Glutamatergic neuron (in vitro differentiated cells): ENCODE measurements at places on chromosomes 12 and 14. TPM values are rescaled to one million over a fixed set of nuclear protein-coding genes. Genes with fewer than 3 reads are reported as not detected.

GRCh38 chr12:69679119-69679518, 20.0 kb downstream of the BEST3 start:
- no peak for DNase-seq

GRCh38 chr14:74135426-74135825, 50.7 kb downstream of the LIN52 start:
- DNase-seq, result no peak

GRCh38 chr12:2637371-2637770, 157.4 kb upstream of the FKBP4 start:
- DNase-seq, result no peak

GRCh38 chr14:99231161-99231849, 40.7 kb downstream of the BCL11B start:
- DNase-seq, result no peak

GRCh38 chr14:78308079-78308478, 137.9 kb downstream of the NRXN3 start:
- DNase-seq, result no peak

GRCh38 chr12:6959058-6959804, 8.1 kb downstream of the PTPN6 start:
- no peak for DNase-seq

DNA sequence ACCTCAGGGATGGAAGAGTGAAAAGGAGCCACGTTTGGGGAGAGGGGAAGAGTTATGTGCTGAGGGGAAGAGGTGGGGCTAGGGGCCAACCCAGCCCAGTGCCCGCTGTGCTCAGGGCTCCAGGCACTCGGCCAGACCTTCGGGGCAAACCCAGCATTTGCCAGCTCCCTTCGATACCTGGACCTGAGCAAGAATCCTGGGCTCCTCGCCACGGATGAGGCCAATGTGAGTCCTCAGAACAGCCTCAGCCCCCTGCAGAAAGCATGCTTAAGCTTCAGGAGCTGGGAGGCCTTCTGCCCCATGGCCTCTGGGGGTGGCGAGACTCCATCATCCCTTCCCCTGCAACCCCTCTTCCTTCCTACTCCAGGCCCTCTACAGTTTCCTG, 5.0 kb downstream of the CARMIL3 start:
- no peak for DNase-seq

B4GALNT3 gene
- total RNA-seq, result 3.3 TPM

DNA sequence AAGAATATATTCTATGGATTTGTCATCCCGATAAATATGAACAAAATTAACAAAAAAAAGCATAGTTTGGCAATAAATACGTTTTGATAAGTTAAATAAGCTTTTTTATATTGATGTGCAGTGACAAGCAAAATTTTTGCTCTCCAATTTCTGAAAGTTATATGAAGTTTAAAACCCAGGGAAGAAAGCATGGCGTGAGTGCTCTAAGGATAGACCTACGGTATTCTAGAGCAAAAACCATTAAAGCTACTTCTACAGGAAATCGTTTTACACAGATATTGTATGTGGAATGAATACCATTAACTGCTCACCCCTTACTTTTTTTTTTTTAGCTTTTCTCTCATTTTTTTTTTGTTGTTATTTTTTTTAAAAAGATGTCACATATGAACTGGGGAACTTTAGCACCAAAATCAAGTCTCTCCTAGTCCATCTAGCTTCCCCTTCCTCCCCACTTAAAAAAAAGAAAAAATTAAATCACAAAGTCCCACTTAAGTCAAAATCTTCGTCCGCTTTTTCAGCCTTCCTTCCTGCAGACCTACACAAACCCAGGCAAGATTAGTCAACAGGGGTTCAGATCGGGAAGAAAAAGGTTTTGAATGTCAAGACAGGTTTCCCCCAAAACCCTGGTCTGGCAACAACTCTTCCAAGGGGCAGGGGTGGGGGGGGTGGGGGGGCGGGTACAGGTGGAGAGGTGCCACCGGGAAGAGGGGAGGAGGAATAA, 4.4 kb downstream of the ZFP36L1 start:
- no peak for DNase-seq

GRCh38 chr14:106831322-106831720, 1304.9 kb downstream of the TMEM121 start:
- DNase-seq, result no peak

- no peak for DNase-seq
Observed at GRCh38 chr12:69254046-69254445, 14.7 kb downstream of the CPSF6 start.

DNA sequence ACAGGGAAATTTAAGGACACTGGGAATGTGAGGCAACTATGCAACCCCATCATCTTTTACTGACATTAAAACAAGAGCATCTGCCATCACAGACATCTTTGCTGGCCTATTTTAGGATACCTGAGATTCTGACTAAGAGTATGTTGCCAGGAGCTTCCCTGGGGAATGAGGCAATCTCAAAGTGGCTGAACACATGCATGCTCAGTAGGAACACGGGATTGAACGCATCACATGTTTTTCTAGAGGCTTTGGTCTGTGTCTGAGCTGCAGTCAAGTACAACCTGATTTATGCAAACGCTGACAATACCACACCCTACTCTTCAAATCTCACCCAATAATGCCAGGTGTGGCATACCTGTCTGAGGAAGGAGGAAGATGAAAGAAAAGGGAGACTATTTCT, 416.5 kb downstream of the NELL2 start:
- no peak for DNase-seq

GRCh38 chr12:202081-202731, 11.8 kb downstream of the SLC6A12 start:
- no peak for DNase-seq

PAPLN gene
- 2.8 TPM for total RNA-seq

FAR2 gene
- 6.9 TPM for total RNA-seq

- no peak for DNase-seq
Observed at GRCh38 chr12:107567876-107568619, 117.6 kb upstream of the PWP1 start.

DNA sequence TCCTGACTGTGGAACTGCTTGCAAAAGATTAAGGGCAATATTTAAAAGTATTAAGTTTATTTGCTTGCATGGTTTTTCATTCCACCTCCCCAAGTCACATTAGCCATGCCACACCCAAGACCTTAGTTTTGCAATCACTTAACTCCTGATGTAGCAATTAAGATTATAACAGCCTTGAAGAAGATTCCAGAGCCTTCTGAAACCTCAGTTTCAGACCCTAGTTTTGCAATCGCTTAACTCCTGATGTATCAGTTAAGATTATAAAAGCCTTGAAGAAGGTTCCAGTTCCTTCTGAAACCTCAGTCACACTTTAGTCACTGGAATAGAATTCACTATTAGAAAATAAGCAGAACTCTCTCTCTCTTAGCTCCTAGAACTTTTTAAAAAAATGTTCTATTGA, 42.7 kb upstream of the DCN start:
- DNase-seq, result no peak

DNA sequence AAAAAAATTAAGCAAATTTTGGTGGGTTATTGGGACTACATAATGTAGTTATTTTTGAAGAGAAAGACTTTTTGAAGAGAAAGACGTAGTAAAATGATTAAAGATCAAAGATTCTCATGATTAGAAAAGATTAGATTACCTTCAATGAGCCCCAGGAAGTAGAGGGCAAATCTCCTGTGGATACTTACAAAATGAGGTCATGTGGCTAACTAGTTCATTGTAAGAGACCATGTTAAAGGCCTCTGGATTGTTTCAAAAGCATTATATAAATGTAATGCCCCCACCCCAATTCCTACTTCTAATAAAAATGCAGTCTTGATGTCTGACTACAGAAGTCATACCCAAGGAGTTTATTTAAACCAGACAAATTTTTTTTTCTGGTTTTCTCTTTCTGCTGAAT, 93.3 kb downstream of the ERGIC2 start:
- DNase-seq, result no peak

DNA sequence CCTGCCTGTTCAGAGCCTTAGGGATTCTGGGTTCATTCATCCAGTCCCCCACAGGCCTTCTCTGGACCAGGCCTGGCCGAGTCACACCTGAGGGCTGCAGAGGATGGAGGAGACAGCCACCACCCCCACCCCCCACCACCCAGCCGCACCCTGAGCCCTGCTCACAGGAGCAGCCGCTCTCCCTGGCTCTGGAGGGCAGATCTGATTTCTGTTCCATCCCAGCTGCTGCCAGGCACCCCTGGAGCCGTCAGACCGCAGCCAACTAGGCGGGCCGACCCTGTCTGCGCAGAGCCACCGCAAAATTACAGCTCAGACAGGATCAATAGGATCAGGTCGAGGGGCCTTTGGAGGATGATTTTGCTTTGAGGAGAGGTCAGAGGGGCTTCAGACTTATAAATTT, 154.6 kb upstream of the MYL2 start:
- DNase-seq, result no peak

CMKLR1 gene
- not detected for total RNA-seq

DNA sequence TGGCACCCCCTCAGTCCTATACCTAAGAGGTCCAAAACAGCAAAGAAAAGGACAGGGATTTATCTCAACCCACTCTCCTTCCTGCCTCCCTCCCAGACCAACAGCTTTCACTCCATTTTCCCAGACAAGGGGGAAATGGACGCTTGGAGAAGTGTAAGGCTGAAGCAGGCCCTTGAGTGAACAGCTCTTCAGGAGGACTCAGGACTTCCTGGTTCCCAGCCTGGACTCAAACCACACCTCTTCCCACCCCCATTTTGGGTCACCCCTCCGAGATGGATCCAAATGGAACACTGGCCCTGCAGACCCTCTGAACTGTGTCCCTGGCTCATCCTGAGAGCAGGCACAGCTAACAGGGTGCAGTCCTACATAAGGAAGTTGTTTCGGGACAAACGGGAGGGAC, 2.7 kb downstream of the KMT2D start:
- no peak for DNase-seq

DNA sequence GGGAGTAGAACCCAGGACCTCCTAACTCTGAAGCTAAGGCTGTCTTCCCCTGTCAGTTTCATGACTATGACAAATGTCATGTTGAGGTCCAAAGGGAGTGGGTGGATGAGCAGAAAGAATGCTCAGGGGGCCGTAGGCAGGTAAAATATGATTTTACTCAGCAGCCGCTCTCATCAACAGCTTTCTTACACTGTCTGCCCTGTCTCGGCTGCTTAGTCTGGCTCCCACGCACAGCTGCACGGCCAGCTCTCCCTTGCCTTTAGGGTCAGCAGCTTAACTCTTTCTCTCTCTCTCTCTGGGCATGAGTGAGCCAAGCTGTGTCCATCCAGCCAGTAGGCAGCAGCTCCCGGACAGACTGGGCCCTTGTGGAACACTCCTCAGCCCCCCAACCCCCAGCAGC, 95.2 kb downstream of the GCH1 start:
- no peak for DNase-seq

- no peak for DNase-seq
Observed at GRCh38 chr12:88538697-88539096, 41.6 kb downstream of the KITLG start.

DNA sequence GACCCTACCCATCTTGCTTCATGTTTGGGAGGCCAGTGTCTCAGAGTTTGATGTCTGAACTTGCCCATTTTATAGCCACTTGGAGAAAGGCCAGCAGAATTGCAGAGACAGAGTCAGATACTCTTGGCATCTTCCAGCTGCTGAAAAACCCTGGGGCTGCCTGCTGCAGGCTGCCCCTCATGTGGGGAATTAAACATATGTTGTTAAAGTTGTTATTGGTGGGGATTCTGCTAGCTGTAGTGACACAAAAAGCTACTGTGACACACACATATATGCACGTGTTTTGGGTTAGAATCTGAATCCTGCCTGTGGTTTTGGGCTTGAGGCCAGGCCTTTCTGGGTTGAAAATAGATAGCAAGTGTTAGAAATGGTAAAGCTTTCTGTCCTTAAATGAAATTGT, 1288.4 kb downstream of the AACS start:
- no peak for DNase-seq

GRCh38 chr12:116950628-116951325, 40.0 kb downstream of the FBXW8 start:
- no peak for DNase-seq

DNA sequence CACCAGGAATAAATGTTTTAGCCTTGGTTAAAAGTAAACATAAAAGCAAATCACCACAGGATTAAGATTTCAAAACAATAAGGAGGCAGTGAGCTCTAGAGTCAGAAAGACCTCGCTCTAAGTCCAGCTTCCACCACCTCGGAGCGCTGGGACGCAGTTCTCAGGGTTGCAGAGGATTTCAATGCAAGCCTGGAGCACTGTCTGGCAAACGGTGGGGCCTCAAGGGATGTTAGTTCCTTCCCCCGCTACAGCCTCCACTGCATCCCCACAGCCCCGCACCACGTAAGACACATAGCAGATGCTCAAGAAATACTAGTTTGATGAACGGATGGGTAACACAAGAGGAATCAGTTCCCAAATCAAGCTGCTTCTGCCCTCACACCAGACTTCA, 39.3 kb upstream of the TMCC3 start:
- DNase-seq, result no peak

GRCh38 chr12:224330-224729, 10.4 kb upstream of the SLC6A12 start:
- no peak for DNase-seq

HPD gene
- total RNA-seq, result not detected

GRCh38 chr14:104465482-104466390, 113.8 kb upstream of the C14orf180 start:
- DNase-seq, result no peak
